NCI-H446 treated with DMSO at 0.1 percent for 48 hours (cell line): ENCODE measurements at places on chromosomes 3 and 15.

DNA sequence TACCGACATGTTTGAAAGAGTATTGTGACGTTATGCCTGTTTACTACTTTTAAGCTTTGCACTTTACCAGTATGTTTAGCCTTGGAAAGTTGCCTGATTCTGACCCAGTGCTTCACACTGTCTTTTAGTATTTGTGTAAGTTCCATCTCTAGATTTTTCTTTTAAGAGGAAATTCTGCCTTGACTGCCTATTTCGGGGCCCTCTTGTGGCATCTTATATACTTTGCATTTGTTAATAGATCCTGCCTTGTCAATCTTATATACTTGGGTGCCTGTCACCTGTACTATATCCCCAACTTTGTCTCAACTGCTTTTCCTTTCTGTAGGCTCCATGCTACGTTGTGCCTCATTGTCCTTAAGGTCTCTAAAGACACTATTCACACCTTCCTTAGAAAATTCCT, 244.6 kb downstream of the STXBP5L start:
- peak; percentile 6 for DNase-seq

DNA sequence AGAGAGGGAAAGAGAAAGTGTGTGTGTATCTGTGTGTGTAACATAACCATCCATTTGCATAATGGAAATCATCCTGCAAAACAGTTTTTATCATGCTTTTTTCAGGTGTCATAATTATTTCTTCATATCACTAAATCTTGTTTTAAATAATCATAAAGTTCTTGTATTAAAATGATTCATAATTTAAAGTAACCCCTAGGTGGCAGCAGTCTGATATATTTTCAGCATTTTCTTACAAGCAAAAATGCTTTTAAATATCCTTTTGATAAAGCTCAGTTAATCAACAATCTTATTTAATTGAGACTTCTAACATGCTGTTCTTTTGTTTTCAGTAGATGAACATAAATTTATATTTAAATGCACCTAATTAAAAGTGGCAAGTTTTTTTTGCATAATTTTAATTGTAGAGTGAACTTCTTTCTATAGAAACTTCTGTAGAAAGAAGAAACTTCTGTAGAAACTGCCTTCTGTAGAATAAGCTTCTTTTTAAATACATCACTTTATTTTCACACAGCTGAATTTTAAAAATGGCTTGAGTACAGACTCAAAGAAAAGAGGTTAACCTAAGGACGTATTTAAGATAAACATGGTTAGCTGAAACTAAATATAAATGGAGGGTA, 72.5 kb downstream of the OPA1 start:
- peak; percentile 31 for DNase-seq

DNA sequence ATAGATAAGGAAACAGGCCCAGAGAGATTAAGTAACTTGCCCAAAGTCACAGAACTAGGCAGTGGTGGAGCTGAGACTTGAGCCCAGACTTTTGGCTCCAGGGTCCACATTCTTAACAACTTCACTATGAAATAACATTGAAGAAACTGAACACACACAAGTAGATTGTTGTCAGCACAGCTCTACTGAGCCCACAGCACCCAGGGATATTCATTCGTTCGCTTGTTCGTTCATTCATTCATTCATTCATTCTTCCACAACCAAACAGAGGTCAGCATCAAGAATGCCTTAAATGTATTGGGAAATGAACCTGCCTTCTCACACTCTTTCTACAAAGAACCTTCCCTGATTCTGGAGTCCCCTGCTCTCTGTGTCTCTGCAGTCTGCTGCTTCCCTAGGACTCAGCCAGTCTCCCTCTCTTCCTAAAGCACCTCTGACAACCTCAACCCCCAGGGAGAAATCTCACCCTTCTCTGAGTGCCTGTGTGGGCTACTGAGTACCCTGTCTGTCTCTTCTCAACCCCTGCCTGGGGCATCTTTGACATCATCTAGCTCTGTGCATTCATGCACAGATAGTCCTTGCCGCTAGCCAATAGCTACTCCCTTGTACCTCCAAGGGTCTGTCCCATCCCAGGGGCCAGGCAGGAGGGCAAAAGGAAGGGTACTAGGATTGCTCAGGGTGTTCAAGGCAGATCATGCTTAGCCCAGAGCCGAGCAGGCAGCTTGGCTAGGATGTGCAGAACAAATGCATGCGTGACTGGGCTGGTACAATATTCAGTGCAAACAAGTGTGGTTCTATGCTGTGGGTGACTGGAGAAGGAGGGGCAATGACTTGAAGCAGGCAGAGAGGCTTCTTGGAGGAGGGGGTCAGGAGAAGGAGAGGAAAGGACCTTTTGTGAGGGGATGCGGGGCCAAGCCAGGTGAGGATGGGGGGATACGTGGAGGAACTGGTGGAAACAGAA, 3.4 kb downstream of the LINGO1 start:
- DNase-seq: no peak

DNA sequence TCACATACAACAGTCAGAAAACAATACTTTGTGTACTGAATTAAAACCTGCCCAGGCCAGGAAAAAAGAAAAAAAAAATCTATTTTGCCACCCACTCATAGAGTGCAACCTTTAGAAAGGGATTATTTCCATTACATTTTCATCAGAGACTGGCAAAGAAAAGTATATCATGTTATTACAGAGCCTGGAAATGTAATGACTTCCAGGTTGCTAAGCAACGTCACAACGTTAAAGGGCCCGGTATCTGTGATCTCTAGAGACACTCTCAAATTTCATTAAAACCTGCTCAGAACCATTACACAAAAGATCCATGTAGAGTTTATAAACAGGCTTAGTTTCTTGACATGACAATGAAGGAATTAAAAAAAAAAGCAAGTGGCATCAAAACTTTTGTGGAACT, 170.5 kb downstream of the CTNNB1 start:
- no peak for DNase-seq

DNA sequence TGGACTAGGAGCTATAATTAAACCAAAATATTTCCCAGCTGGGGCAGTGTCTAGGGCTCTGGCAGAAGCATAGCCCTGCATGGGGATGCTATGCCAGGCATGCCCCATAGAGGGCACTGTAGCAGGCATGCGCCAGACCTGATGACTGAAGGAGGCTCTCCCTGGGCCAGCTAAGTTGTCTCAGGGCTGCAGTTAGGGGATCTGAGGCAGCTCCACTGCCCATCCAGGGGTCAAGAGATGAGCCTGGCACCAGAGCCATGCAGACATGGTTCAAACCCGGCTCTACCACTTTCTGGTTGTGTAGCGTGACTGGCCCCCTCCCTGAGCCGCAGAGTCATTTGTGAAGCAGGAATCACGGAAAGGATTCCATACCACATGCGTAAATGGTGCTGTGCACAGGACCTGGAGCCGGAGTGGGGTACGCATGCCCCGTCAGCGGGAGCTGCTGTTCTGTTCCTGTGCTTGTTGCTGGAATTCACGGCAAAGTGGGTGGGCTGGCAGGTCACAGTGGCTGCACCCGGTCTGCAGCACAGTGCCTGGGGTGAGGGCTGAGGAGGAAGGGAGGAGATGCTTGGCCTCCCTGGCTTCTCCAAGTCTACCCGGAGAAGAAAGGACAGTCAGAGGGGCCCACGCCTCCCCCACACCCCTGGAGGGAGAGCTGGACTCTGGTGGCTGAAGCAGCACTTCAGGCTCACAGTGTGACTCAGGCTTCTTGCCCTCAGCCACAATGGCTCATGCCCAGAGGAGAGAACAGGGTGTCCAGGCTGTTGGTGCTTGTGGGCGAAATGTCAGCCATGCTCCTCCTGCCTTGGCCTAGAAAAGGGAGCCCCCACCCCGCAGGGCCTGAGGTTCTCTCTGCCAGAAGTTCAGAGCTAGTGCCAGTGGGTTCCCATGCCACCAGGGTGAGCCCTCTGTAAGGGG, 43.1 kb downstream of the DNASE1L3 start:
- no peak for DNase-seq

GRCh38 chr15:34582461-34583371, 735 bp downstream of the GOLGA8B start:
- no peak for DNase-seq

- no peak for DNase-seq
Observed at GRCh38 chr3:106381286-106381938, 512.6 kb upstream of the CBLB start.

DNA sequence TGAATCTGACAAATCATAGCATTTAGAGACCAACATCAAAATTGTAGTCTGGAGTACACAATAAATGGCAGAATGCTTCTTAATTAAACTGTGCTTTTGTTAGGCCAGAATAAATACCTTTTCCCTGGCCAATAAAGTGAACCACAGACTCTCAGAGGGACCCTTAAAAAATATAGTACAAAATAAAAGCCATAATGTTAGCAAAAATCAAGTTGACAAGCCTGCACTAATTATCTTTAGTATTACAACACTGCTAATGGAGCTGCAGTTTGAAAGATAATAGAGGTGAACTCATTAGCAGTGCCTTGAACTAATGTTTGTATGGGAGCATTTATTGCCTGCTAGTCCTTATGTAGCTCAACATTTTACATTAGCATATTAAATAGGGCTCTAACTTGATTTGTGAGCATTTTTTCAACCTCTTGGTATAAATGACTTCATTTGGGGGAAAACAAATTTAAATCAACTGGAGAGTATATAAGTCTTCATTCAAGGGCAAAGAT, 801.3 kb downstream of the EPHA3 start:
- DNase-seq: no peak

DNA sequence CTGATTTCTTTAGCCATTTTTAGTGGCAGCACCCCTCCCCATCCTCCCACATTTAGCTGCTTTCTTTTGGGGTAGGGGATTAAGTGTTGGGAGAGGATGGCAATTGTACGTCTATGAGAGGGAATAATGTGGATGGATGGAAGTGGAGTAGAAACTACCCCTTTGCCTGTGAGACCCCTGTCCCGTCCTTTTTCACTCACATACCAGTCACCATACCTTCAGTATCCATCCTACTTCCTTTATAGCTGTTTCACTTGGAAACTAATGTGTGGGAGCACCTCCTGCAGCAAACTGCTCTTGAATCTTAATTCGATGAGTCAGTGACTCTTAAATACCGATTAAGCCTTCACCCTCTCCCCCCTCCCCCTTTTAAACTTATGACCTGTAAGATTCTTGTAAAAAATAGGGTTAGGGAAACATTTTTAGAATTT, 730 bp downstream of the SPRED1 start:
- DNase-seq: no peak

DNA sequence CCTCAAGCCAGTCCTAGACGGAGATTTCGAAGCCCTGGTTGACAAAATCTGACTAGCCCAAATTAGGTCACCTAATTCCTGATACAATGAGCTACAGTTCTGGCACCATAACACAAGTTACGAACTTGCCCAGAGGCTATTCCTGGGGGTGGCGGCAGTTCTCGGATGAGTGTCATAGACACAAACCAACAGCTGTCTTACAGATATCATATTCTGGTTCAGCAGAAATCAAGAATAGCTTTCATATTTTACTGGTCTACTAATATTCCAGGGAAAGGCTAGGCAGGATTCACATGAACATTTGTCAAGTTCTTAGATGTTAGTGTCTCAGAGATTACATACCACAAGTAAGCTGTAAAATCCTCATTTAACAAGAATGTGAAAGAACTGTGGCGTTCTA, 8.8 kb downstream of the ANAPC13 start:
- no peak for DNase-seq

- no peak for DNase-seq
Observed at GRCh38 chr3:42544492-42545283, 37.1 kb downstream of the SEC22C start.

DNA sequence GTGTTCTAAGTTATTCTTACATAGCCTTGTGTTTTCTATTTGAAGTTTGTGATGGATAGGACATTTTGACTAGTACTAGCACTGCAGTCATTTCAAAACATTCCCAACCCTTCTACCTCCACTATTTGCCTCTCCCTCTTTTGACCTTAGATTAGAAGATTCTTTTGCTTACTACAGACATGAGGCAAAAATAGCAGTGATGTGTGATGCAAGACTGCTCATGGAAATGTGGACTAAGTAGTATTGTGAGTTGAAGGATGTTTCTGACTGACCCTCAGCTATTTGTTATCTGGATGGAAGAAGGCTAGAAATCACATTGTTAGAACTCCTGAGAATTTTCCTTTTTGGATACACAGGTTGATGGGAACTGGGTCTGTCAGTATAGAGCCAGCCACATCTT, 45.9 kb downstream of the ATP2C1 start:
- DNase-seq: no peak

GRCh38 chr3:79139395-79140068, 628.3 kb downstream of the ROBO1 start:
- DNase-seq: peak; percentile 95

DNA sequence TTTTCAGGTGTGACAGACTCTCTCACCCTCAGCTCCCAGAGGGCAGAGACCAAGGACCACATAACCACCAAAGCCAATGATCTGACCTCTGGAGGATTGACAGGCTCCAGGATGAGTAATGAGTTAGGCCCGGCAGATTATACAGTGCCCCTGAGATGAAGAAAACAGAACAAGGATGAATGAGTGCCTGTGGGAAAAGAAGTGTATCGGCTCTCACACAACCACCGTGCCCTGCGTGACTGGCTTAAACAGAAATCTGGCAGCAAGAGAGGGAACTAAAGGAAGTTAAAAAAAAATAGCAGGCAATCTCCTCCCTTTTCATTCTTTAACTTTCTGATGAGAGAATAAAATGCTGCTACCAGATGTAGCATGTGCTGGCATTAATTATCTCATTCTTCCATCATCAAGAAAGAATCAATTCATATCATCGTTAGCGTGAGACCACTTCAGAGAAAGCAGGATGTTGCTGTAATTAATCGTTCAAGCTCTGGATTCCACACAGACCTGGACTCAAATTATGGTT, 227.5 kb upstream of the COL8A1 start:
- DNase-seq: no peak

- no peak for DNase-seq
Observed at GRCh38 chr3:16686679-16687078, 81.5 kb upstream of the DAZL start.

DNA sequence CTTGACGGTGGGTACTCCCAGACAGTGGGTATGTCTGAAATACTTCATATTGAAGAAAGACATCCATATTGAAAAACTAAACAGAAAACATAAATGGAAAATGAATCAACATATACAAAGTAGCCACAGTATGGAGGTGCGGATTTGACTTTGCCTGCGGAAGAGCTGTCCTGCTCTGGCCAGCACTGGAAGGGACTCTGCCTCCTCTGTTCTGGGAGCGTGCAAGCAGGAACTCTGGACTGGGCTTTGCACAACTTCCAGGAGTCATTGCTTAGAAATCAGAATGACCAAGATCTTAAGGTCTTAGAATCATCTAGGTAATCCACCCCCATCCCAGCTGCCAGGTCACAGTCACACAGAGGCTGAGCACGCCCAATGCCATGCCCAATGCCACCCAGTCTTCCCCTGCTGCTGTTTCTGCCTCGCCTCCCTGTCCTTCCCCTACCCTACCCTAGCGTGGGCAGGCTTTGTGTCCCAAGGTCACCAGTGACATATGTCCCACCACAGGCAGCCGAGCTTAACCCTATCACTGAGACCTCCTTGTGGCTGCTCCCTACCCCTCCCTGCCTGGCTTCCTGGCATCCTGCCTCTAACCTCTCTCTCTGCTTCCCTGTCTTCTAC, 36.3 kb downstream of the CDC25A start:
- DNase-seq: no peak
